ENCODE measurements at places on chromosomes 7 and 10.

- no peak for DNase-seq
Measured at GRCh38 chr7:106891548-106892410, 26.7 kb downstream of the PIK3CG start.

GRCh38 chr10:46231087-46231486 lies 55.7 kb upstream of the ANTXRL start:
- DNase-seq, result no peak

DNA sequence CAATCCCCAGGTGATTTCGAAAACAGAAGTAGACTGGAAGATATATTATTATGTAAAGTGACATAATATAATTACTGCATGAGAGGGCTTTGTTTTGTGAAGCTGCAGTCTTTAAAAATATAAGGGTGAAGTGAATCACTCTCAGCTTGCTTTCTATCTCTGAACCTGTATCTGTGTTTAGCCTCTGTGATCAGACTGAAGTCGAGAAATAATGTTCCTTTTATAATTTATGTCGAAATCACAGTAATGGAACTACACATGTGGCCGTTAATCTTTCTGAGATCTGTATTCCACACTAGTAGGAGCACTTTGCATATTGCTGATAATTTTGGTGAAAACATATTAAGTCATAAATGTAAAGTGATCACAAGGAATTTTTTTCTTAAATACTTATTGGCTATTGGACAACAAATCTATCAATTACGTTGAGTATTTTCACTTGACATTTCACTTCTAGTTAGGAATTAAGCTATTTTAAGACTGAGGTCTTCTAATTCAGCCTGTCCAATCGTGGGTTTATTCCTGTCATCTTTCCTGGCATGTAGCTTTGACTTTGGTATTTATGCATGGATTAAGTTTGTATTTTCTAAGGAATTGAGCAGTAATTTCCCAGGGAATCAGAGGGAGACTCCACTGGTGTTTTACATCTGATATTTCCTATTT lies 268.2 kb upstream of the POT1 start:
- no peak for DNase-seq

GRCh38 chr7:28698840-28699239 lies 259.3 kb downstream of the TRIL start:
- DNase-seq, result no peak

DNA sequence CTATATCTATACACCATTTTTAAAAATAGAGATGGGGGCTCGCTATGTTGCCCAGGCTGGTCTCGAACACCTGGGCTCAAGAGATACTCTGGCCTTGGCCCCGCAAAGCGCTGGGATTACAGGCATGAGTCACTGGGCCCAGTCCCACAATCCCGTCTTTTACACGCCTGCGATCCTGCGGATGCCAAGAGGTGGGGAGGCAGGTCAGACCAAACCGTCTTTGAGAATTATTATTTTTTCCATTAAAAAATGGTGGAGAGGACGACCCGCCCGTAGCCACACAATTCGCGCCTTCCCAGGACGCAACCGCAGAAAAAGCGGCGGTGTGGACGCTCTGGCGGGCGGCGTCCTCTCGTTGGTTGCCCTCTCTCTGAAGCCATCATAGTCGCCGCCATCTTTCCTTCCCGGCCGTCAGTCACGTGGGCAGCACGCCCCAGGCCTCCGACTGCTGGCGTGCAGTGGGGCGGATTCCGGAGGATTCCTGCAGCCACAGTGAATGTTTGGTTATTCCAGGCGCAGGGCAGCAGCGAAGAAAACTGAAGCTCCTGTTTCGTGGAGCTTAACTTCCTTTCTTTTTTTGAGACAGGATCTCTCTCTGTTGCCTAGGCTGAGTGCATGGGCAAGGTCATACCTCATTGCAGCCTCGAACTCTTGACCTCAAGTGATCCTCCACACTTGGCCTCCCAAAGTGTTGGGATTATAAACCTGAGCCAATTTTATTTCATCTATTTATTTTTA lies 9.9 kb upstream of the EPHB4 start:
- peak; percentile 46 for DNase-seq

GRCh38 chr10:97336006-97336405 lies 1.5 kb upstream of the FRAT2 start:
- DNase-seq, result no peak

DNA sequence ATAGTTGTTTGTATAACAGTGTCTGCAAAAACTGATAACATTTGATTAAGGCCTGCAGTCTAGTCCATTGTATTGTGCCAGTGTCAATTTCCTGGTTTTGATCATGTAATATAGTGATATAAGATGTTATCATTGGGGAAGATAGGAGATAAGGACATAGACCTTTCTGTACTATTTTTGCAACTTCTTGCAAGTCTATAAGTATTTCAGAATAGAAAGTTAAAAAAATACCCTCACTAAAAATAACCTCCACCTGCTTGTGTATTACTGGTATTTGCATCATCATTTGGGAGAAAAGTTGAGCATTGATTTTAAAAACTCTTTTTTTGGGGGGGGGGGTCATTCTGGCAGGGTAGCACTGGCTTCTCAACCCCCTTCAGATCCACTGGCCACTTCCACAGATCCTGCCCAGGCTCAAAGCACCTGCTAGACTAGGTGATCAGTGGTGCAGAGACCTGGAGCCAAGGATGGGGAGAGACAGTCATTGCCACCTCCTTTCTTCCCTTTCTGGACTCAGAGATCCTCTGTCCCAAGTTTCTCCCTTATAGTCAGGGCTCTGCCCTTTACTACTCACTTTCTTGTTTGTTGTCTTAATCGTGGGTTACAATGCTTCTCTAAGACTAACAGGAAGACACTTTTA lies 103.0 kb downstream of the RBM20 start:
- DNase-seq, result no peak

DNA sequence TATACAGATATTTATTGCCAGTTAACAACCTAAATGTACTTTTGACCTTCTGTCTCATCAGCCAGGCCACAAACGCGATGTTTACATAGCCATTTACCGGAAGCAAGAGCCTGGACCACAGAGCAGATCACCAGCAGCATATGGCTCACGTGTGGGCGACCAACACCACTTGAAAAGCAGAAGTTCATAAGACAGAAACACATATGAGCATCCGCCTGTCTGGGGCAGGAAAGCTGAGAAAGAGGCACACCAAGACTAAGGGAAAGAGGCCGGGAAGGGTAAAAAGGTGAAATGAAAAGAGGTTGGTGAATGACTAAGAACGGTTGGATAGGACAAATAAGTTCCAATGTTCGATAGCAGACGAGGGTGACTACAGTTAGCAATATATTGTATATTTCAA lies 1.3 kb downstream of the ABCB1 start:
- peak; percentile 5 for DNase-seq

DNA sequence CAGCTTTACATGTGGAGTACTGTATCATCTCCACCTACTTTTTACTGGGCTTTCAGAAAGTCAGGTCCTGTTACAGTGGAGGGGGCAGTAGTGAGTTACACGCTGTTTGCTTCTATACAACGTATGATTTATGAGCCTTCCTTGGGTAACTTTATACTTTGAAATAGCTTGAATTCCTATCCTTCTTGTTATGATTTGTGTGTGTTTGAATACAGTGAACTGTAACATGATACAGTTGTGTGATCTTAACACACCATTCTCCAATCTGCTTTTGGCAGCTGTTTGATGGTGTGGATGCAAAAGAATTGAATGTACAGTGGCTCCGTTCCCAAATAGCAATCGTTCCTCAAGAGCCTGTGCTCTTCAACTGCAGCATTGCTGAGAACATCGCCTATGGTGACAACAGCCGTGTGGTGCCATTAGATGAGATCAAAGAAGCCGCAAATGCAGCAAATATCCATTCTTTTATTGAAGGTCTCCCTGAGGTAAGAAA lies 41.7 kb downstream of the SP8 start:
- no peak for DNase-seq

DNA sequence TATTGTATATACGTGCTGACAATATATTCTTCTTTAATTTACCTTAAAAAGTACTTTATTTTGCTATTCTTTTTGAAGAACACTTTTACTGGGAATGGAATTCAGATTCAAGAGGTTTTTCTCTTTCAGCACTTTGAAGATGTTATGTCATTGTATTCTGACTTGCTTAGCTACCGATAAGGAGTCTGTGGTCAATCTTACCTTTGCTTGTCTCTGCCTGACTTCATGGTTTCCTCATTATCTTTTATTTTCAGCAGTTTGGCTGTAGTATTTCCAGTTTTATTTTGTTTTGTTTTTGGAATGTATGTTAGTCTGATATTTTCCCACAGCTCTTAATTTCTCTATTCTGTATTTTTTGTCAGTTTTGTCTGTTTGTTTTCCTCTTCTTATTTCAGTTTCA lies 187.9 kb upstream of the SMIM30 start:
- DNase-seq, result no peak

DNA sequence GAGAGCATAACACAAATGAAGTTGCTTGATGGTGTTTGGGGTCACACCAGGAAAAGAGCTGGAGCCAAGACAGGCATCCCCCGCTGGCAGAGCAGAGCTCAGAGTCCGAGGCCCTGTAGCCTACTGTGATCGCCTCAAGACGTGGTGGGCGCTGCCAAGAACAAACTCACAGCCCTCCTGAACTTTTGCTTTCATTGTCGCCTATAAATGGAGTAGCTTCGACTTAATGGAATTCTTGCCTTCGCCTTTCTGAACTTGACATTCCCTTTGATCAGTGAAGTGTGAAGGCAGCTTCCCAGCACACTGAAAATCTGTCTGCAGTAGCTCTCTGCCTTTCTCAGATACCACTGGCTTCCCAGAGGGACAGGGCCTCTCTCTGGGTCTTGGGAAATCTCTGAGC lies 21.3 kb downstream of the CPXM2 start:
- no peak for DNase-seq

DNA sequence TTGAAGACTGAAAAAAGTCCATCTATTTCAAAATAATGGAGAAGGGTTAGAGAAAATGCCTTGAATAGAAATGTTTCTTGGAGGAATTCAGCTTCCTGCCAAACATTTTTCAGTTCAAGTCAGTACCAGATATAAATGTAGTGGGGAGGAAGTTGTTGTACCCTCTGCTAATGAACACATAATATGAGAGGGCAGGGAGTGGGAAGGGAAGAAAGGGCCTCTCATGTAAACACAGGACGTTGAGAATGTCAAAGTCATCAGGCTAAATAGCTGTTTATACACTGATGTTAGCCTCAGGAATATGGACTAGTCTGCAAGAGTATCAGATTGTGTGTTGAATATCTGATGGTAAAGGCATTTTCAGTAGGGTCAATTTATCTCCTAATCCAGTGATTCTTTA lies 37.0 kb downstream of the GPR37 start:
- no peak for DNase-seq

GRCh38 chr7:26369593-26369992 lies 77.9 kb downstream of the SNX10 start:
- no peak for DNase-seq

DNA sequence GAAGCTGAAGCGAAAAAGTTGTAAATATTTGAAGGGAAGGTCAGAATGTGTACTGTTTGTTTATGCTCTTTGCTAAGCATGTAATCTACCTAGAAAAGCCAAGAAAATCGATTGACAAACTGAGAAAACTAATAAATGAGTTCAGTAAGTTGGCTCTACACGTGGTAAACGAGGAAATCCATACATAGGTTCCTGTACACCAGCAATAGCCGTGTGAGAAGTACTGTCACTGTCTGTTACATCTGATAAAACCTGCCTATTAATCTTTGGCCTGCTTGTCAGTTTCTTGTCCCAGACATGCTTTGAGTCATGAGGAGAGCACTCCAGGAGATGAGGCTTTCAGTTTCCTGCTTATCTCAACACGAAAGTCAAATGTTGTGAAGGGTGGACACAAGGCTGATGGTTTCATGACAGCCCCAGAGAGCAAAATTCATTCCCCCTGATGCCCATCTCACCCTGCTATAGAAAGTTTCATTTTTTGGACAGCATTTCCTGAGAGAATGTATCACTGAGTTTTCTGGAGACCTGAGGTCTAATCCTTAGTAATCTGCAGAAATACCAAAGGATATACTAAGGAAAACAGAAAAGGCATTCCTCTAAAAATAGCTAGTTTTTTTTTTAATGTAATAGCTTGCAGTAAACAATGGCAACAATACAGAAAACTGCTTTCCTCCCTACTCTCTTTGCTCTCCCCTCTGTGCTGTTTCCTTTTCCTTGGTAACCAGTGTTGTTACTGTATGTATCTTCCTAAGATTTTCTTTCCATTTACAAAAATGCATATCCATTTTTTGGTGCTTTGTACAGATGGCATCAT lies 18.8 kb downstream of the BMPR1A start:
- DNase-seq, result no peak

GRCh38 chr7:154777489-154777888 lies 225.4 kb downstream of the PAXIP1 start:
- DNase-seq, result no peak

DNA sequence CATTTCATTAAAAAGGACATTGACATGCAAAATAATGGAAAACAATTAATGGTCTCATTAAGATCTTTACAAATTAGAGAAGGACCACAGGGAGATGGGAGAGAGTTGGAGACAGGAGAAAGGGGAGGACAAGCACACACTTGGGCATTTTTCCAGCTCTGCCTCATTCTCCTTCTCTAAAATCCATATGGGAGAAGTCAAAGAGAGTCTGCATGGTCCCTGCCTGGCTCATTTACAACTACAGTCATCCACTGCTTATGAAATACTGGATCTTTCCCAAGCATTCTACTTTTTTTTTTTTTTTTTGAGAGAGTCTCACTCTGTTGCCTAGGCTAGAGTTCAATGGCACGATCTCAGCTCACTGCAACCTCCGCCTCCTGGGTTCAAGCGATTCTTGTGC lies 518.9 kb upstream of the CELF2 start:
- DNase-seq, result no peak

DNA sequence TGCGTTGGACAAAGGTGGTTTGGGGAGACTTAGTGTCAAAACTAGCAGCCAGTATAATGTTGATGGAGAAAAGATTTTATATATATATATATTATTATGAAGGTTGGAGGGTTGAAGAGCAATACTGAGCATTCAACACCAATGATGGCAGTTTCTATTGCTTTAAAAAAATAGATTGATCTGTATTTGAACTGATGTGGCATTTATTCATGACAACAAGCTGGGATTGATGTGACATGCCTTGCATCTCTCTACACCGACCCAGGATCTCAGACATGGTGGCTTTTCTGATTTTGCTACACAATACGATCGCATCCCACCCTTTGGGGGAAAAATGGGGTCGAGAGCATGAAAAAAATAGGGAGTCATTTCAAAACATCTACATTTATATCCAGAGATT lies 175.4 kb downstream of the POU6F2 start:
- DNase-seq, result no peak
